ENCODE measurements at places on chromosomes 11 and 22. TPM values are rescaled to one million over a fixed set of nuclear protein-coding genes. Genes with fewer than 3 reads are reported as not detected.

The LRRC75B gene
- 6.4 TPM for total RNA-seq

The C11orf86 gene
- not detected for total RNA-seq

The USP35 gene
- total RNA-seq = 10.3 TPM

The HEPN1 gene
- not detected for total RNA-seq

The FAM180B gene
- total RNA-seq = not detected

The HPX gene
- total RNA-seq = 2.1 TPM

The DDX25 gene
- not detected for total RNA-seq

The SCGB2A2 gene
- total RNA-seq = not detected

The PKNOX2 gene
- total RNA-seq = 0.11 TPM

The BEST1 gene
- total RNA-seq = 0.21 TPM

The PUS3 gene
- 15.1 TPM for total RNA-seq

The OR5AN1 gene
- not detected for total RNA-seq

- DNase-seq = no peak
- H3K27ac ChIP-seq = no peak overlapping the region
- H3K4me1 ChIP-seq = peaks cover 13% of the 10 kb centered on the region
- H3K36me3 ChIP-seq = no peaks in the 10 kb centered on the region
- no peaks in the 10 kb centered on the region for H3K27me3 ChIP-seq
- no peak overlapping the region for H3K4me3 ChIP-seq
These were observed 5.6 kb downstream of the MAPK1 start for GRCh38 chr22:21861851-21862250.

GRCh38 chr11:9577556-9577955 is 4.1 kb downstream of the WEE1 start:
- H3K4me1 ChIP-seq = peaks cover 22% of the 10 kb centered on the region
- no peaks in the 10 kb centered on the region for H3K27me3 ChIP-seq
- no peaks in the 10 kb centered on the region for H3K36me3 ChIP-seq
- DNase-seq = peak; percentile 26

- DNase-seq = no peak
- no peaks in the 10 kb centered on the region for H3K4me1 ChIP-seq
- no peaks in the 10 kb centered on the region for H3K36me3 ChIP-seq
These were observed 1339.5 kb downstream of the BRD1 start for GRCh38 chr22:48488149-48488551.

DNA sequence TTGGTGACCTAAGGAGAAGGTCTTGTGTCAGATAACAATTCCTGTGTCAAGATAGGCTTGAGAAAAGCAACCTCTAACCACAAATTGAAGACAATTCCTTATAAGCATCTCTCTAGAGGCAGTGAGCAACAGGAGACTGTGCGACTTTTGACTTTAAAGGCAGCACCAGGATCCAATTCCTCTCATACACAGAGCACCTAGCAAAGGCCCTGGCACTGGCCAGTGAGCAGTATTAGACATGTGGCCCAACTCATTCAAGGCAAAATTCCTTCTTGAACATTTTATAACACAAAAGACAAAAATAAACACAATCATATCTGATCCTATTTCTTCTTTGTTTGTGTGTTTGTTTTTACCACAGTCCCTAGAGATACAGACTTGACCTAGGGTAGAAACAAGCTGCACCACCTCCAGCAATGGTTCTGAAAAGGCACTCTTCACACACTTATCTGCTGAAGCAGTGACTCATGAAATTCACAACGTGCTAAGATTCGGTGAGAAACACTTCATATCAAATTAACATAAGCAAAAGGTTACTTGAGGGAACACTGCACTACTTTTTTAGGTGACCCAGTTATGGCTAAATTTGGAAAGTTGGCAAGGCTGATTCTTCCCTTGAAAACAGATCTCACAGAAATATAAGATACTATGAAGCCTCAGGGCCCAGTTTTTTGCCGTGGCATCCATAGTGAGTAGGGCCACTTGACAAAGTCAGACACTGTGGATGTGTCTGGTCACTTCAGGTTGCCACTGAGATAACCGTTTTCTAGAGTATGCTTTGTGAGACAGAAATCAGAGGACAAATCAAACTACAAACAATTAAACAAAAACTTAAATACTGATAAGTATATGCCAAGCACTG is 1018.9 kb downstream of the DLG2 start:
- no peaks in the 10 kb centered on the region for H3K27me3 ChIP-seq
- no peaks in the 10 kb centered on the region for H3K4me1 ChIP-seq
- no peak overlapping the region for H3K4me3 ChIP-seq
- H3K27ac ChIP-seq = no peak overlapping the region

GRCh38 chr11:29211202-29211601 is 805.6 kb downstream of the KCNA4 start:
- no peak overlapping the region for H3K27ac ChIP-seq
- no peaks in the 10 kb centered on the region for H3K36me3 ChIP-seq
- H3K4me1 ChIP-seq = no peaks in the 10 kb centered on the region
- no peak for DNase-seq

DNA sequence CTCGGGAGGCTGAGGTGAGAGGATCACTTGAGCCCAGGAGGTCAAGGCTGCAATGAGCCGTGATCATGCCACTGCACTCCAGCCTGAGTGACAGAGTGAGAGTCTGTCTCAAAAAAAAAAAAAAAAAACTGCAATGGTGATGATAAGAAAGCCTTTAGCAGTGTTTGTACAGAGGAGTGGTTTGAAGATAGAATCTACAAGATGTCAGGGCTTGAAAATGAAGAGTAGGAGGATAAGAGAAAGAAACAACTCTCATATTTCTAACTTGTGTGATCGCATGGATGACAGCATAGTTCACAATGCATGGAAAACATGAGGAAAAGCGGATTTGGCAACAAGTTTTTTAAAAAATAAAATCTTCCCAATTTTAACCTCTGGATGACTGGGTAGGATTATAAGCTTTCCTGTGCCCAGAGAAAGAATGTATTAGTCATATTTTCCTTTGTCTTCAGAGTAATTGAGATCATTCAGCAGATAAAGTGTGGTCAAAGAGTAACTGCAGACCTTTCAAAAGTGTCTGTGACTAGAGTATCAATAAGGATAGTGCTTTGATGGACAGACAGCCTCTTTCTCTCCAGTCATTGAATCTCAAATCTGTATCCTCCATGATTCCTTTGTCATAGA is 328.1 kb downstream of the CASP12 start:
- H3K27me3 ChIP-seq = no peaks in the 10 kb centered on the region
- H3K27ac ChIP-seq = no peak overlapping the region
- DNase-seq = peak; percentile 15
- H3K4me1 ChIP-seq = peaks cover 7% of the 10 kb centered on the region
- H3K36me3 ChIP-seq = no peaks in the 10 kb centered on the region

- peaks cover 24% of the 10 kb centered on the region for H3K4me1 ChIP-seq
- peaks cover 7% of the 10 kb centered on the region for H3K27me3 ChIP-seq
- peak overlapping the region; percentile 87 for H3K4me3 ChIP-seq
- H3K36me3 ChIP-seq = no peaks in the 10 kb centered on the region
- DNase-seq = no peak
These were observed 10.8 kb downstream of the YPEL4 start for GRCh38 chr11:57638811-57639320.

- no peaks in the 10 kb centered on the region for H3K36me3 ChIP-seq
- DNase-seq = no peak
- peaks cover 9% of the 10 kb centered on the region for H3K27me3 ChIP-seq
- no peak overlapping the region for H3K4me3 ChIP-seq
- no peak overlapping the region for H3K27ac ChIP-seq
These were observed 58.9 kb upstream of the MYEOV start for GRCh38 chr11:69234740-69235710.

- H3K27me3 ChIP-seq = peaks cover 8% of the 10 kb centered on the region
- H3K27ac ChIP-seq = no peak overlapping the region
These were observed 76.3 kb upstream of the IGLL5 start for GRCh38 chr22:22811016-22812009.

DNA sequence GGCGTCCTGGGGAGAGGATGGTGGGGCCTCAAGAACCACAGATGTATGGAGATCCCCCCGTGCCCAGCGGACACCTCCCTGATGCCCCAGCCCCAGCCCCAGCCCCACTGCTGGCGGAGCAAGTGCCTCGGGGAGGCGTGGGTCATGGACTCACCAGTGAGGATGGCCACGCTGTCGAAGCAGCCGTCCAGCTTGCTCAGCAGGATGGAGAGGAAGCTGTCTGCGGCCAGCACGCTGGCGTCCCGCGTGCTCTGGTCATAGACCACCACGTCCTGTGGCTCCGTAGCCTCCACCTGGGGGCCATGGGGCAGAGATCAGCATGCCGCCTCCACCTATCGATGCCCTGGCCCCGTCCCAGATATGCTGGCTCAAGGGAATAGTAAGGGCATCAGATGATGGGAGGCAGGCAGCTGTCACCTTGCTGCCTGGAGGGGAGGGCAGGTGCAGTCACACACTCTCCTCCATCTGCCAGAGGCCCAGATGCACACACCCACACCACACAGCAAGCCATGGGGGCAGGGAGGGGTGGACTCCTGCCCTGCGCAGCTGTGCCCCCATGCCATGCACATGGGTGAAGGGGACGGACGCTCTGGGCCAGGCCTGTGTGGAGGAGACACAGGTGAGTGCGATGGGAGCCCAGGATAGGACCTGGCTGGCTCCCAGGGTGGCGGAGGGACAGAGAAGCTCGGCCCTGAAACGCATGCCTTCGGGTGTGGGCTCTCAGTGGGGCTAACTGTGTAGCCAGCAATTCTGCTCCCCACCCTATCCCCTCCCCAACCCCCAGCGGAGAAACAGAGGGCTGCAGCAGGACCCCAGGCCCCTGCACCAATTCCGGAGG is 8.2 kb downstream of the DUSP8 start:
- H3K36me3 ChIP-seq = no peaks in the 10 kb centered on the region
- H3K4me3 ChIP-seq = no peak overlapping the region
- DNase-seq = no peak
- H3K4me1 ChIP-seq = no peaks in the 10 kb centered on the region
- H3K27me3 ChIP-seq = no peaks in the 10 kb centered on the region

DNA sequence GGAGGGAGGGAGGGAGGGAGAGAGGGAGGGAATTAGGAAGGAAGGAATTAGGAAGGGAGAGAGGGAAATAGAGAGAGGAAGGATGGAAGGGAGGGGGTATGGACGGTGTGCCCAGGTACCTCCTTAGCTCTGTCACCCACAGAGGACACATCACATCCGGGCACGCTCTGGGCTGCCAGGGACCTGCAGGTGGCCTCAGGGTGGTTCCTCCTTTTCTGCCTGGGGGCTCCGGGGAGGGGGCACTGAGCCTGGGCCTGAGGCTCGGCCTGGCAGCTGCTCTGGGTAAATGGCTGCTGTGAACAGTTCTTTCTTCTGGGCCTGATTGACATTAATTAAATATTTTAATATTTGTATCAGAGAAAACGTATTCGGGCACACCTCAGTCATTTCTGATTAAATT is 733.5 kb downstream of the BRD1 start:
- DNase-seq = no peak
- H3K4me1 ChIP-seq = no peaks in the 10 kb centered on the region
- no peak overlapping the region for H3K4me3 ChIP-seq
- H3K27ac ChIP-seq = no peak overlapping the region
- H3K27me3 ChIP-seq = no peaks in the 10 kb centered on the region

- H3K36me3 ChIP-seq = peaks cover 4% of the 10 kb centered on the region
- no peaks in the 10 kb centered on the region for H3K27me3 ChIP-seq
- peak; percentile 70 for DNase-seq
These were observed 5.3 kb downstream of the NEAT1 start for GRCh38 chr11:65427691-65428577.

DNA sequence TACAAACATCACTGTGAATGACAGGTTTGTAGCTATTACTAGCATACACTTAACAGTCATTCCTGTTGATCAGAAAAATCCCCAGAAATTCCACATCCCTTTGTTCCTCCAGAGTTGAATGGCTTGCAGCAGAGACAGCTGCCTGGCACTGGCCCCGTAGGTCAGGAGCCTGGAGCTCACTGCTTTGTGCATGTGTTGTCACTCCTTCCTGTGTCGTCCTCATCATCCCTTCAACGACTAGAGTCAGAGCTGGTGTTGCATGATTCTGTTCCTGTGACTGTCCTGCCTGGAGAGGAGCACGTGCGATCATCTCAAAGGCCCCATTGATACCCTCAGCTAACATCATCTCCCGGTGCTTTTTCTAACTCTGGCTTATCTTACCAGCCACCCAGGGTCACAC is 58.3 kb downstream of the LDLRAD3 start:
- DNase-seq = peak; percentile 75
- peak overlapping the region; percentile 50 for H3K27ac ChIP-seq
- no peaks in the 10 kb centered on the region for H3K36me3 ChIP-seq
- peaks cover 17% of the 10 kb centered on the region for H3K4me1 ChIP-seq
- H3K4me3 ChIP-seq = no peak overlapping the region

- no peaks in the 10 kb centered on the region for H3K36me3 ChIP-seq
- H3K4me3 ChIP-seq = no peak overlapping the region
- H3K27me3 ChIP-seq = peaks cover 40% of the 10 kb centered on the region
- DNase-seq = no peak
- no peaks in the 10 kb centered on the region for H3K4me1 ChIP-seq
These were observed 15.7 kb upstream of the FBXO3 start for GRCh38 chr11:33790040-33790439.

GRCh38 chr11:116231543-116231942 is 541.2 kb downstream of the BUD13 start:
- H3K36me3 ChIP-seq = no peaks in the 10 kb centered on the region
- no peak overlapping the region for H3K4me3 ChIP-seq
- no peak overlapping the region for H3K27ac ChIP-seq
- H3K4me1 ChIP-seq = no peaks in the 10 kb centered on the region

- DNase-seq = no peak
These were observed 17.9 kb downstream of the ASPHD2 start for GRCh38 chr22:26446808-26447515.

DNA sequence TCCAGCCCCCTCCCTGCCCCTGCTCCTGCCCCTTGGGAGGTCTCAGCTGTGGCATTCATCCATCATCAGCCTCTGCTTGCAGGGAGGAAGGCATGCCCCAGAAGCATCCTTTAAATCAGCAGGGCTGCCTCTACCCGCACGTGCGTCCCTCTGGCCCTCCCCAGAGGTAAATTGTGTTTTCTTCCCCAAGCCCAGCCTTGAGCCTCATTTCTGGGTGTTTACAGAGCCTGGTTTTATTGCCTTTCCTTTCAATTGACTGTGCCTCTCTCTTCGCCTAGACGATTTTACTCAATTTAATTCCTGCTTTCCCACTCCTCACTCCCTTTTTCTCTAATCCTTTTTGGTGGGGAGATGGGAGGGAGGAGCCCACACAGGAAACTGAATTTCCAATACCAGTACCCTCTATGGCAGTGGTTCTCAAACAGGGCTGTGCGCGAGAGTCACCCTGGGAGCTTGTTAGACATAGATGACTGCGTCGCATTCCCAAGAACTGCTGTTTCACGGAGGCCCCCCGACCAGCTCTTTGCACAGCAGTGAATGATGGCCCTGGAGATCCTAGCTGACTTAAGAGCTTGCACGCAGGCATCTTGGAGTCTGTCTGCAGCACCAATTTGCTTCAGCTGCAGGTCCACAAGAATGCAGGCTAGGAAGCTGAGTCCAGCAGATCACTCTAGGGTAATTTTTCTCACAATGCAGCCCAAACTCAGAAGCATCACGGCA is 15.1 kb upstream of the OAF start:
- no peaks in the 10 kb centered on the region for H3K4me1 ChIP-seq
- H3K27ac ChIP-seq = no peak overlapping the region
- no peak for DNase-seq
- H3K36me3 ChIP-seq = no peaks in the 10 kb centered on the region
- H3K4me3 ChIP-seq = no peak overlapping the region

DNA sequence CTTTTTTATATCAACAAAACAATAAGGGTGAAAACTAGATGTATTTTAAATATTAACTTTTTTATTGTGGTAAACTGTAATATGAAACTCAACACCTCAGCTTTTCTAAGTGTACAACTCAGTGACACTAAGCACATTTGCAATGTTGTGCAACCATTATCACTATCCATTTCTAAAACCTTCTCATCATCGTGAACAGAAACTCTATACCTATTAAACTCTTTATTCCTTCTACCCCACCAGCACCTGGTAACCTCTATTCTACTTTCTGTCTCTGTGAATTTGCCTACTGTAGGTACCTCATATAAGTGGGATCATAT is 9.4 kb downstream of the HORMAD2 start:
- H3K27me3 ChIP-seq = peaks cover 4% of the 10 kb centered on the region
- no peaks in the 10 kb centered on the region for H3K4me1 ChIP-seq
- H3K36me3 ChIP-seq = no peaks in the 10 kb centered on the region
- no peak overlapping the region for H3K27ac ChIP-seq
